ENCODE measurements at places on chromosomes 2 and 18.

DNA sequence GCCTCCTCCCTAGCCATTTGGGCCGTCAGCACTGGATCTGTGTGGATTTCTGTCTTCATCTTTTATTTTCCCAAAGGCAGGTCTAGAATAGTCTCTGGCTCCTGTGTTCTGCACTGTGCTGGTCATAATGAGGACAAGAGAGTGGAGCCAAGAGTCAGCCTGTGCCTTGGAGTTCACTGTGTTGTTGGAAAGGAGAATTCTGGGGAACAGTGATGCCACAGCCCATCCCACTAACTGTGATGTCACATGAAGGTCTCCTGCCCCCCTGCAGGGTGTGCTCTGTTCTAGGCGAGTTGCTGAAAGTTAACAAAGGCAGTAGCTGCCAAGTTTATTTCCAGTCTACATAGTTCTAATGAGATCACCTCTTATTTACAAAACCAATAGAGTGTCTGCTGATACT lies 248.5 kb downstream of the TPGS2 start:
- DNase-seq: no peak

GRCh38 chr2:41741951-41742595 lies 305.7 kb upstream of the PKDCC start:
- DNase-seq: no peak

GRCh38 chr18:61998957-61999356 lies 106.2 kb upstream of the RNF152 start:
- no peak for DNase-seq

DNA sequence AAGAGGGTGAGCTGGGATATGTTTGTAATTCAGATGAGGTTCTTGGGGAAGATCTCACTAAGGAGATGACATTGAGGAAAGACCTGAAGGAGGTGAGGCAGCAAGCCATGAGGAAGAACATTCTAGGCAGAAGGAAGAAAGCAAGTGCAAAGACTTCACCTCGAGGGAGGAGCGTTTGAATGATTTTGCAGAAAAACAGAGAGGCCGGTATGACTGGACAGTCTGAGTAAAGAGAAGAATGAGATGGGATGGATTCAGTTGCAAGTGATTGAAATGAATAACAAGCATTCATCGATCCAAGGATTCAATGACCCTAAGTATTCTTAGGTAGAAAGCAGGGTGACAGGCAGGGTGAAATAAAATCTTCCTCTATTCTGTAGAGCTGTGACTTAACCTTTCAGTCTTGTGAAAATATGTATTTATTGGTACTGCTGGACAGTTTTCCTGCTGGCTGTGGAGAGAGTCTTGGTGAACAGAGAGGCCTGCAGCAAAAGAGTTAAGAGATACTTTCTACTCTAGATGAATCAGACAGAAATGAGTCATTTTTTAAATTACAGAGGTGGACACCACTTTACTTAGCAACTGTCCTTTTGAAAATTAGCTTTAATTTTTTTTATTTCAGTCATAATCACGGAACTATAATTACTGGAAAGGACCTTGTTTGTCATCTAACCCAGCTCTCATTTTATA lies 278.4 kb downstream of the LRRTM1 start:
- DNase-seq: no peak

- DNase-seq: no peak
These were observed 80.0 kb downstream of the RHBDD1 start for GRCh38 chr2:226915846-226916360.

DNA sequence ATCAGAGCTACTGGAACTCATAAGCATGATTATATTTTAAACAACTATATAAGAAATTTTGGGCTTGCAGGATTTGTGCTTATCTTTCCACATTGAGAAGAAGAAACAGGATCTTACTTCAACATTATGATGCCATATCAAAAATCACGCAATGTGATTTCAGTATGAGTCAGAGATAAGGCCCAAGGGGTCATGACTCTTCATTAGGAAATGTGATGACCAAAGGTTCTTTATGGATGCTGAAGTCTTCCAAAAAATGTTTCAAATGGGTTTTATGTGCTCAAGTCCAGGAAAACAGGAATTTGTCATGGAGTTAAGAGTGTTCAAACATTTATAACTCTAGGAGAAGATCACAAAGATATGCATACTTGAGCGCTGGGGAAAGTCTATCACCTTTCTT lies 7.8 kb upstream of the SERPINB2 start:
- no peak for DNase-seq

GRCh38 chr2:7094231-7094741 lies 177.1 kb downstream of the RNF144A start:
- DNase-seq: no peak

GRCh38 chr2:212970132-212970531 lies 181.3 kb downstream of the IKZF2 start:
- DNase-seq: no peak

GRCh38 chr2:219706823-219707281 lies 79.4 kb downstream of the SLC4A3 start:
- DNase-seq: peak; percentile 87

GRCh38 chr2:152167065-152167464 lies 8.5 kb downstream of the STAM2 start:
- no peak for DNase-seq

- DNase-seq: no peak
These were observed 485.2 kb downstream of the PTPRM start for GRCh38 chr18:8052237-8052701.

- no peak for DNase-seq
These were observed 26.7 kb downstream of the PTPN2 start for GRCh38 chr18:12857215-12857905.

DNA sequence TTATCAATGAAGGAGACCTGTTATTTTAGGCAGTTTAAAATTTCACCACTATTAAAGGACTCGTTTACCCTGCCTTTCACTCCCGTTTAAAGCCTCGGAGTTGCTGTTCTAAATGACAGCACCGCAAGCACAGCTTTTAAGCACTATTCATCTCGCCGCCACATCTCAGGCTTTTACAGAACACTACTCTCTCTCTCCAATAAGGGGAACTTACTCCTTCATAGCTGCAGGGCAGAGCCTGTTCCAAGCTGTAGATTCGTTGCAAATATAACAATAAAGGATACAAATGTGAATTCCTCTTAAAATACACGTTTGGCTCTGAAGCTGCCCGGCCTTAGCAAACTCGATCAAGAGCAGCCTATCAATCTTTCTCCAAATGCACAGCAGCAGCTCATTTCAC lies 271.8 kb downstream of the ZNF521 start:
- DNase-seq: no peak

DNA sequence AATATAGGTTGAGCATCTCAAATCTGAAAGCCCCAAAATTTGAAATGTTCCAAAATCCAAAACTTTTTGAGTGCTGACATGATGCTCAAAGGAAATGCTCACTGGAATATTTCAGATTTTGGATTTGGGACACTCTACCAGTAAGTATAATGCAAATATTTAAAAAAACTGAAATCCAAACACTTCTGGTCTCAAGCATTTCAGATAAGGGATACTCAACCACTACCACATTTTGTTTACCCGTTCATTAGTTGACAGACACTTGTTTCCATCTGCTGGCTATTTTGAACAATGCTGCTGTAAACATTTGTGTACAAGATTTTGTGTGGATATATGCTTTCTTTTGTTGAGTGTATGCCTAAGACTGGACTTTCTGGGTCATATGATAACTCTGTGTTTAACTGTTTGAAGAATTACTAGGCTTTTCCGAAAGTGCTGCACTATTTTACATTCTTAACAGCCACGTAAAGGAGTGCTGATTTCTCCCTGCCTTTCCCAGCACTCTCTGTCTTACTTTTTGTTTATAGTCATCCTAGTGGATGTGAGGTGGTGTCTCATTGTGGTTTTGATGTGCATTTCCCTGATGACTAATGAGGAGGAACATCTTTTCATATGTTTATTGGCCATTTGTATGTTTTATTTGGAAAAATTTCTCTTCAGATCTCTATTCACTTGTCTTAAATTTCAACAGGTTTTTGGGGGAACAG lies 19.5 kb upstream of the DCDC2C start:
- no peak for DNase-seq

DNA sequence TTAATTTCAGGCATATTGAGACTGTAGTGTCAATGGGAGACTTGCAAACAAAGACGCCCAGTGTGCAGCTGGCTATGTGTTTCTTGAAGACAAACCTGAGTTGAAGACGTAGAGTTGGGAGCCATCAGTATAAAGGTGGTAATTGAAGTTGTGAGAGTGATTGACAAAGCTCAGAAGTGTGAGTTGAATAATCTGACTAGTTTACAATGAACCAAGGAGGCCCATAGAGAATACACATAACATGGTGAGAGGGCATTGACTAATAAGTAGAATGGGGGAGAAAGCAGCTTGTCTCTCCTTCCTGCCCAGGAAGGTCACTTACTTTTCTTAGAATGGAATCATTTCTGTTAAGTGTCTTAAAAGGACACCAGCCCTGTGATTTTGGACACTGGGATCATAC lies 14.1 kb downstream of the SP110 start:
- DNase-seq: no peak

GRCh38 chr2:231393149-231394131 lies 2.1 kb upstream of the B3GNT7 start:
- DNase-seq: no peak

DNA sequence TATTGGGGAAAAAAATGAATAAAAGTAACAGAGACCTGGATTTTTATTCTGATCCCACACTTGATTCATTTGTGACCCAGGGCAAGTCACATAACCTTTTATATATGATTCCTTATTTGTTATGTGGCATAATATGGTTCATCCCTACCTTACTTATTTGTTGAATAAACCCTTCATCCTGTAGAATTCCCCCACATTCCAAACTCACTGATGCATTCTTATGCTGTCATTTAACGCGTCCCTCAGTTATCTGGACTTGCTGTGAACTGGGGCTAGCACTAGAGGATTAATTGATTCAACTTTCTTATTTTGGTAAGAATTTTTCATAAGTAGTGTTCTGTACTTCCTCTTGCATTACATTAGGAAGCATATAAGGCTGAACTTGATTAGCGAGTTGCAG lies 384.7 kb upstream of the RAB12 start:
- no peak for DNase-seq

GRCh38 chr2:45591073-45591472 lies 20.0 kb downstream of the SRBD1 start:
- DNase-seq: no peak

- DNase-seq: no peak
These were observed 1605.3 kb upstream of the ACVR2A start for GRCh38 chr2:146239392-146240135.

GRCh38 chr2:45237128-45237527 lies 227.9 kb upstream of the SIX2 start:
- no peak for DNase-seq

- no peak for DNase-seq
These were observed 334.4 kb upstream of the THUMPD2 start for GRCh38 chr2:40113272-40113968.

GRCh38 chr2:231464576-231465540 lies 574 bp upstream of the NCL start:
- peak; percentile 92 for DNase-seq

DNA sequence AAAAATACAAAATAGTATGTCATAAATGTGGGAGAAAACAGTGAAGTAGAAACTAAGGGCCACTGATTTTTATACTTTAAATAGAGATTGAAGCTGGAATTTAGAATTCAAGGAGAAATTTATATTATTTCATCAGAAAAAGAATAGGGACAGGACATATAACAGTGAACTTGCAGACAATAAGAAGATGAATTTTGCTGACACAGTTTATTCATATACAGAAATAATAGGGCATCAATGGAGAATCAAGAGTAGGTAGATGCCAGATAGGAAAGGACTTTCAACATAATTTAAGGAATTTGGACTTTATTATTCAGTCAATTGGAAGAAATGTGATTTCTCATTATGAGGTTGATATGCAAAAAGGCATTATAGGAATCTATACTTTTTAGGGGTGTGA lies 118.9 kb upstream of the HNMT start:
- no peak for DNase-seq

DNA sequence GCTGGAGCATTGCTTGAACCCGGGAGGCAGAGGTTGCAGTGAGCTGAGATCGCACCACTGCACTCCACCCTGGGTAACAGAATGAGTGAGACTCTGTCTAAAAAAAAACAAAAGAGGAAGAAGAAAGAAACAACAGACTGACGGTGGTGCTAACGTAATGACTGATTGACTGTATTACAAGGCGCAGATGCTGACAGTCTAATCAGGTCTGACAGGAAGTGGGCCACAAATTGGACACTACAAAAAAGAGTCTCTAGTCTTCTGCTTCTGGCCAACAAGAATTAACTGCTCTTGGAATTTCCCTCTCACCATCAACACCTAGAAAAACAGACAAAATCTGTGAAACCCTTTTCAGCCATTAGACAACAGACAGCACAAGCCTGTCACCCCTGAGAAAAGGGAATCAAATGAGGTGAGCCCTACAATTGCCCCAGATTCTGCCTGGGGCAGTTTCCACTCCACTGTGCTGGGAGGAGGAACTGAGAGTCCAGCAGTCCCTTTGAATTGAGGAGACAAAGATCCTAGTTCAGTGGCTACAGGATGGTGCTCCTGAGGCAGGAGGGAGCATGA lies 43.3 kb downstream of the SNED1 start:
- no peak for DNase-seq

DNA sequence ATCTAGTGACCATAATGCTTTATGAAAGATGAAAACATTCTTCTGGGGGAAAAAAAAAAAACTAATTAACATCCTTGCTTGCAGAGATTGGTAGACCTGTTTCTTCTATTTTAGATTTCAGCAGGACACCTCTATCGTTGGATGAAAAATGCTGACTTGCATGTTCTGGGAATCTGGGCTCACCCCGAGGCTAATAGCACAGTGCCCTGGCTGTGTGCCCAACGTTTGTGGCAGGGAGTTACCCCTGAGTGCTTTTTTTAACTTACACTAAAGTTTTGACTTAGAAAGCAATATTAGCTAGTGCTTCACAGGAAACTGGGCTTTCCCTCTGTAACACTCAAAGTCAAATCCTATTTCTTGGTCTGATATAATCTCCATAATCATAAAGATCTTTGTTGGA lies 233.2 kb downstream of the SLC8A1 start:
- no peak for DNase-seq

GRCh38 chr18:60686142-60686541 lies 313.6 kb upstream of the MC4R start:
- no peak for DNase-seq

- DNase-seq: no peak
These were observed 160.1 kb downstream of the ALK start for GRCh38 chr2:29761278-29761677.

DNA sequence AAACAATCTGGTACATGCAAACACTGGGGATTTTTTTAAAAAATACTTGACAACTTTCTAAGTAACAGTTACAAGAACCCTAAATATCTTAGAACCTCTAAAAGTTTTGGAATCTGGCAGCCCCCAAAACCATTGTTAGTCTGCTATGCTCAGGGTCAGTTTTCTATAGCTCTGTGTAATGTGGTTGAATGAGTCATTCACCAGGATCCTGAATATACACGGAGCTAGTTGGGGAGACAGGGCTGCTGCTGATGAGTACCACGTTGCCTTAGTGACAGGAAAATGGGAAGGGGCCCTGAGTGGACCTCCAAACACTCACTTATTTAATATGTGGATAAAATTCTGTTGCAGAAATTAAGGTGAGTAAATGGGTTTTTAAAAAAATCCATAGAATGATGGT lies 36.9 kb upstream of the TANC1 start:
- no peak for DNase-seq

- no peak for DNase-seq
These were observed 289.2 kb downstream of the PHLPP1 start for GRCh38 chr18:63004466-63005089.

- no peak for DNase-seq
These were observed 11.4 kb downstream of the CRYGD start for GRCh38 chr2:208112969-208113368.

- DNase-seq: no peak
These were observed 189.7 kb upstream of the OSR1 start for GRCh38 chr2:19548116-19548515.

GRCh38 chr18:55878224-55878623 lies 290.2 kb upstream of the TCF4 start:
- DNase-seq: no peak
